ENCODE measurements at places on chromosomes 1 and 21.

DNA sequence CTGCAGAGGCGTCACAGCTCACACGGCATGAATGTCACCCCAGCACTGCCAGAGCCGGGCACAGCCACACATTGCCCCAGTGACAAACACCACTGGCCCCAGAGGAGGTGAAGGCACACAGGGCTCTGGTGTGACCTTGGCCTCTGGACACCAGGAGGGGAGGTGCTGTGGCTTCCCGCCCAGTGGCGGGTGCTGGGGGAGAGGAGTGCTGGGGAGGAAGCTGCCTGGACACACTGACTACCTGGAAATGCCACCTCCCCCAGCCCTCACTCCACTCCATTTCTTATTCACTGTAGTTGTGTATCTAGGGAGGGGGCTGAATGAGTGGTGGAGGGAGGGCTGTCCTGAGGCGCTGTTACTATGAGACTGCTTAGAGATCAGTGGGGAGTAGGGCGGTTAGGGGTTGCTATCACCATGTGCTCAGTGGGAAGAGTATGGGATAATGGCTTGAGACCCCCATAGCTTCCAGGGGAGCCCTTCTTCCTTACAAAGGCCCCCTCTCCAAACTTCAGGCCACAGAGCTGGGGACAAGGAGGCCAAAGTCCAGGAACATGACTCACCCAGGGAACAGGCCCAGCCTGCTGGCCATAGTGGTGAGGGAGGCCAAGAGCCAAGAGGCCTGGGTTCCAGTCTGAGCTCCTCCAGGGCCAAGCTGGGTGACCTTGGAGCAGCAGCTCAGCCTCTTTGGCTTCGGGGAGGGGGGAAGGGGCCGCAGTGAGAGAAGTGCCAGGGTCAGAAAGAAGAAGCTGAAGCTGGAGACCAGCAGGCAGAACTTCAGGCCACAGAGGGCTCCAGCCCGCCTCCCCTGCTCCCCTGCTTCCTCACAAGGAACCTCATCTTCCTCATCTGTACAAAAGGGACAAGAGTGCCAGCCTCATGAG is 40.1 kb downstream of the AHDC1 start:
- no peak for DNase-seq

DNA sequence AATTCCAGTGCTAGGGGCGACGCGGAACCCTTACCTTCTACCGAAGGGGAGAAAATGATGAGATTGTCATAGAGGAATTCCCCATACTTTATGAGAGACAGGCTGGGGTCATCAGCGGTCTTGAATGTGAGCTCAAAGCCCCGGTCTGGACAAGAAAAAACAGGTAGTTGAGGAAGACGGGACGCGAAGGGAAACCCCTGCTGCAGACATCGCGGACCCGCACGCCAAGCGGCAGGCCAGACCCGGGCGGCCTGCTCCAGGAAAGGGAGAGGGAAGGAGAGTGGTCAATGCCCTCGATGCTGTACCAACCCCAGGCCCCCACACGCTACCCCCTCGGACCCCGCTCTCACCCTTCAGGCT is 342 bp downstream of the DDOST start:
- DNase-seq = no peak

GRCh38 chr1:172278478-172278877 is 142.0 kb upstream of the C1orf105 start:
- no peak for DNase-seq

DNA sequence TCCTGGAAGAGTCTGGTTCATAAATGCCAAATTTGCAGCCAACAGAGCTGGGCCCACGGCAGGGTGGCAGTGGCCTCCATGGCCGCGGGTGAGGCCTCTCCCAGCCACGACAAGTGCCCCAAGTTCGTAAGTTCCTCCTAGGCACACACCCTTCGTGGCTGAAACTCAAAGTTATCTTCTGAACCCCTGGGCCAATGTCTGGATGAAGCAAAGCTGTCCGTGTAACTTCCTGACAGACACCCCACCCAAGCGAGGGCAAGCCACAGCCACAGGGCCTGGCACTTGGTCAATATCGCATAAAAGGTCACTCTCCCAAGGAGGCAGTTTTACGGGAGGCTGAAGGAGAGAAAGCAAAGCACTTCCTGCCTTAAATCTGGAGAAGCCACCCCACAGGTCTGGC is 27.8 kb upstream of the GPR153 start:
- DNase-seq = no peak

GRCh38 chr1:174519844-174520243 is 72.1 kb downstream of the GPR52 start:
- no peak for DNase-seq

DNA sequence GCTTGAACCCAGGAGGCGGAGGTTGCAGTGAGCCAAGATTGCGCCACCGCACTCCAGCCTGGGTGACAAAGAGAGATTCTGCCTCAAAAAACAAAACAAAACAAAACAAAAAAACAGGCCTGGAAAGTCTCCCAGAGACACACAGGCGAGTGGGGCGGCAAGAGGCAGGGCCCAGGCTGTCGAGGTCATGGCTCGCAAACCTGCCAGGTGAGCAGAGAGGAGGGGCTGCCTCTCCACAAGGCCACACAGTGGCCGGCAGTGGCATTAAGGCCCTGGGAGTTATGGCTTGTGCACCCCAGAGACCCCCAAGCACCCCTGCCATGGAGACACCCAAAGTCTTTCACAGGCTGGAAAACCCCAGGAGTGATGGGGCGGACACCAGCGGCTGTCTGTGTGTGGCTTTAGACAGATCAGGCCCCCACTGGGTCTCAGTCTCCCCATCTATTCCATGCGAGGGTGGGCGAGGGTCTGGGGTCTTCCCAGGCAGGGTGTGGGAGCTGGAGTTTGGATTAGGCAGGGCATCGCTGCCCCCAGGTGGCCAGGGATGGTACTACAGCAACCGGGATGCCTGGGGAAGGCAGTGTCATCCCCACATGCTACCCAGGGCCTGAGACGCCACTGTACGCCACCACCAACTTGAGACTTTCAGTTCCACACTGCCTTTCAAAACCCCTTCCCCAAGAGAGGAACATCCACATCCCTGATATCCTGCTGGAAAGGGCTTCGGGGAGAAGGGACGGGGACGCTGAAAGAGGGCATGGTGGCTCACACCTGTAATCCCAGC is 7.3 kb upstream of the CTRC start:
- peak; percentile 44 for DNase-seq

DNA sequence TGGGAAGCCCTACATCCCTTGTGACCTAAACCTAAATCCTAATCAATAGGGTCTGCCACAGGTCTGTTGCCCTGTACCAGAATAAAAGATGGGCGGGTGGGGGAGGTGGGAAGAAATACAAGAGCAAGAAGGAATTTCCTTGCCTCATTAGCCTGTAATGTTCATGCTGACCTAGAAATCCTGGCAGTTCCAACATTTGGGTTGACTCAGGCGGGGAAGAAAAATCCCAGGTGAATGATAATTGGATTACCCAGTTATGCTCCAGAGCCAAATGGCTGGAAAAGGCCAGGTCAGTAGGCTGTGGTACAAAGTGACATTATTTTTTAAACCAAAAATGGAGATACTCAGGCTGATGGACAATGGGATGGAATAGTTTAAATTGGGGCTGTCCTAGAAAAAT is 27.3 kb upstream of the A3GALT2 start:
- no peak for DNase-seq

DNA sequence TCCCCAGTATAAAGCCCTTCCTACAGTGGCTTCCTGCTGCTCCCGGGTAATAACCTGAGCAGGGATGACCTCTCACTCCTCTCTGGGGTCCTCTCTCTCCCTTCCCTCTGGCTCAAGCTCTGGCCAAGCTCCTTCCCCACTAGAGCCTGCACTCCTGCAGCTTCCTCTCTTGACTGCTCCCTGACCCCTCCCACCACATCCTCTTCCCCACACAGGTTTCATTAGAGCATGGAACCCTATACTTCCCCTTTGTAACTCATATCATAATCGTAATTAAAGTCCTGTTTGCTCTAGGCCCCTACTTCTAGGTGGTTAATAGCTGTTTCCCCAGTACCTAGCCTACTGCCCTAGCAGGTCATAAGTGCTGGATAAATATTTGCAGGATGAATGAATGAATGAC is 146.2 kb downstream of the C1orf21 start:
- DNase-seq = no peak

GRCh38 chr1:180415985-180416633 is 86.3 kb downstream of the ACBD6 start:
- DNase-seq = peak; percentile 46

DNA sequence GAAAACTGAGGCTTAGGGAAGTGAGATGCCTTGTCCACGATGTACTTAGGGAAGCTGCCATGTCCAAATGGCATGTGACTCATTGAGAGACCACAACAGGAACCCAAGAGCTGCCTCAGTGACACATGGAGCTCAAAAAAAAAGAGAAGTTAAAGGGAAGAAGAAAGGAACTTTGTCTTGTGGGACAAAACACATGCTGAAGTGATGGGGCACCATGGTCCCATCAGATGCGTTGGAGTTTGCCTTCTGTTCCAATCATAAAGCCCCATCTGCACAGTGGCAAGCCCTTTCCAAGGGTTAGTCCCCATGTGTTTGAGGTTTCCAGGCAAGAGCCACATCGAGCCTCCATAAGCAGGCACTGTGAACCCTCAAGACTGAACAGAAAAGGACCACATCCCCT is 8.0 kb downstream of the MED8 start:
- no peak for DNase-seq

GRCh38 chr1:83857103-83857502 is 141.8 kb downstream of the TTLL7 start:
- peak; percentile 17 for DNase-seq

DNA sequence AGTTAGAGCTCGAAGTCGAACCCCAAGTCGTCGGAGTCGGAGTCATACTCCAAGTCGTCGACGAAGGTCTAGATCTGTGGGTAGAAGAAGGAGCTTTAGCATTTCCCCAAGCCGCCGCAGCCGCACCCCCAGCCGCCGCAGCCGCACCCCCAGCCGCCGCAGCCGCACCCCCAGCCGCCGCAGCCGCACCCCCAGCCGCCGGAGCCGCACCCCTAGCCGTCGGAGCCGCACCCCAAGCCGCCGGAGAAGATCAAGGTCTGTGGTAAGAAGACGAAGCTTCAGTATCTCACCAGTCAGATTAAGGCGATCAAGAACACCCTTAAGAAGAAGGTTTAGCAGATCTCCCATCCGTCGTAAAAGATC is 12.1 kb downstream of the SON start:
- DNase-seq = no peak

- DNase-seq = no peak
Measured at GRCh38 chr1:198121056-198121826, 35.6 kb upstream of the NEK7 start.

GRCh38 chr21:15433091-15433490 is 296.7 kb upstream of the USP25 start:
- no peak for DNase-seq

- no peak for DNase-seq
Measured at GRCh38 chr1:53628286-53628955, 110.5 kb downstream of the GLIS1 start.

DNA sequence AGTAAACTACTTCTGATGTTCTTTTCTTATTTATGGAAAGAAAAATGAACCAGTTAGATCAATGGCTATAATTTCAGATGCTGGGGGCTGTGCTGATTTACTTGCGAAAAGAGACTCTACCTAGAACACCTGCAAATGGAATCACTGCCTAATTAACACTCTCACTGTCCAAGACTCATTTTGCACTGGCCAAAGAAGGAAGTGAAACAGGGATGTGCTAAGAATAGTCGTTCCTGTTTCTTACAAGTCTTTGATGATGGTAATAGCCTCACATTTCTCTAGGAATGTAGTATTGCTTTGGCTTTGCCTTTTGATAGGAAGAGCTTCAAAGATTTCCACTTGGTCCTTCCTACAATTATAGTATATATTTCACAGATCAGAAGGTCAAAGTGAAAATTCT is 12.7 kb upstream of the TSNAX start:
- no peak for DNase-seq

GRCh38 chr1:115842948-115843347 is 2.0 kb upstream of the NHLH2 start:
- DNase-seq = no peak

GRCh38 chr1:19484338-19484797 is 971 bp downstream of the CAPZB start:
- no peak for DNase-seq

DNA sequence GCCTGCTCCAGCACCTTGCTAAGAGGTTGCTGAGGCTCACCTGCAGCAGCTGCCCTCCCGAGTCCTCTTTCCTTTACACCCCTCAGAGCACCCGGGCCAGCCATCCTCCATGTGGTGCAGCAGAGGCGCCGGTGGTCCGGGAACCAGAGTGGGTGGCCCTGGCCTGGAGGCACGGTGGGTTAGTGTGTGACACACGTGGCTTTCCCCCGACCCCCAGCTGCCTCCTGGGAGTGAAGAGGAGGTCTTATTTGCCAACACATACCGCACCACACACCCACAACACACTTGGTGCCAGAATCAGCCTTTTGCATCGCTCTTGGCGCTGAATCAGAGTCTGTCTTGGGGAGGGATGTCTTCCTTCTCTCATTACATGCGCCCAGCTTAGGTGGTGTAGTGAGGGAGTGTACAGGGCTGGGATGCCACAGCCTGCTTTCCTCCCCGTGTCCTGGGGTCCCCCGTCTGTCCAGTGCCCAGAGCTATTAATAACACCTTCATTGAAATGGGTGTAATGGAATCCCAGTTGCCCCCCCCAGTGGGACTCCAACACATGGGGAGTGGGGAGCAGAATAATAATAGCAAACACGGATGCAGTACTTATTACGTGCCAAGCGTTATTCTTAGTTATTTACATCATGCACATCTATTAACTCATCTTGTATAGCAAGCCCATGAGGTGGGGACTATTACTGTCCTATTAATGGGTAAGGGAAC is 38.2 kb downstream of the MAPKAPK2 start:
- DNase-seq = no peak

DNA sequence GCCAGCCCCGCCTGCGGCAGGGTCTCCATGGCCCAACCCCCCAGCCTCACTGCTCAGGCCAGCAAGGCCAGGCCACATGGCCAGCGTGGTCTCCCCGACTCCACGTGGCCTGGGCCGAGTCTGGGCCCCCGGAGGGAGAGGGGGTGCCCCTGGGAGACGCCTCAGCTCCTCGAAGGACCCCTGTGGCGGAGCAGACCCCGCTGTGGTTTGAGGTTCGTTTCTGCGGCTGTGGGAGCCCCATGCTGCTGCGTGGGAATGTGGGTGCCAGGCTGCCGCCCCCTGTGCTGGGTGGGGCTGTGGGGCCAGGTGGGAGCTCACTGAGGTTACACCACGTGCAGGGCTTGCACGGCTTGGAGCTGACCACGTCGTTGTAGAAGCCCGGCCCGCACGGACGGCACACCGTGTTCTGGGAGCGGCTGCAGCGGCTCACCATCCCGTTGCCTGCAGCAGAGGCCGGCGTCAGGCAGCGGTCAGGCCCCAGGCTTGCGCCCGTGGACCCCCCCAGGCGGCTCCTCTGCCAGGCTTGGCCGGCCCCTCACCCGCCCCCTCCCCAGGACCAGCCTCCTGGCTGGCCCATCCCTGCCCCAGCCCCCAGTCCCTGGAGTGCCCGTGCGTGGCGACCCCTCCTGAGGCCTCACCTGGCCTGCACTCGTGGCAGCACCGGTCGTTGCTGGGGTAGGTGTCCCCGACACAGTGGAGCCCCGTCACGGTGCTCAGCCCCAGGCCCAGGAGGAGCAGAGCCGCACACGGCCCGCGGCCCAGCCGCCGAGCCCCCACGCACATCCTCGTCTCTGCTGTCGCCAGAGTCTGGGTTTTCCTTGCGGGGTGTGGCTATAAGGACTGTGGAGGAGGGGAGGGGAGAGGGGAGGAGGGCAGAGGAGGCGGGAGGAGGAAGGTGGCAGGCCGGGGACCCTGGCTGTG is at the start of gene TNFRSF4:
Gene TNFRSF4, minus strand, starts transcription at position 809 of the 921 bp plus-strand sequence. Its CDS starts 26 bp downstream, at position 783.
- DNase-seq = peak; percentile 58

GRCh38 chr1:106722466-106722865 is 334.0 kb upstream of the PRMT6 start:
- DNase-seq = no peak

Data from Jurkat, Clone E6-1 (cell line).